ENCODE measurements at places on chromosomes 12 and 14. TPM values are rescaled to one million over a fixed set of nuclear protein-coding genes. Genes with fewer than 3 reads are reported as not detected.

The KRT73 gene
- not detected for total RNA-seq

The TAS2R42 gene
- total RNA-seq: not detected

The CLEC1B gene
- 0.95 TPM for total RNA-seq

The PRPH gene
- 1.0 TPM for total RNA-seq

The PCED1B gene
- 13.4 TPM for total RNA-seq

The SLC39A2 gene
- not detected for total RNA-seq

The KSR2 gene
- total RNA-seq: 1.0 TPM

The SPATS2 gene
- total RNA-seq: 17.3 TPM

The CLEC4C gene
- not detected for total RNA-seq

The RFLNA gene
- total RNA-seq: 0.50 TPM

The EXOC5 gene
- 70.2 TPM for total RNA-seq

The BAG5 gene
- 29.8 TPM for total RNA-seq

The POU6F1 gene
- total RNA-seq: 13.5 TPM

The OTOGL gene
- total RNA-seq: 0.32 TPM

The SCN8A gene
- total RNA-seq: 0.53 TPM

The CCDC38 gene
- total RNA-seq: 0.24 TPM

The KRT85 gene
- not detected for total RNA-seq

The NPAS3 gene
- 0.95 TPM for total RNA-seq

The SLC25A47 gene
- not detected for total RNA-seq

The NTF3 gene
- 1.2 TPM for total RNA-seq

The DAO gene
- total RNA-seq: not detected

The KIF26A gene
- 4.4 TPM for total RNA-seq

The NFE2 gene
- 13.5 TPM for total RNA-seq

The INHBC gene
- not detected for total RNA-seq

The KRT6C gene
- total RNA-seq: not detected

The CEP83 gene
- total RNA-seq: 11.6 TPM

The FRMD6 gene
- 10.0 TPM for total RNA-seq

The AMIGO2 gene
- 40.2 TPM for total RNA-seq

The WDR89 gene
- total RNA-seq: 11.7 TPM

The ATP6V1D gene
- 79.1 TPM for total RNA-seq

The C1QL4 gene
- not detected for total RNA-seq

The SPTB gene
- 2.5 TPM for total RNA-seq

The CREBL2 gene
- total RNA-seq: 46.3 TPM

The KRT84 gene
- not detected for total RNA-seq

The FGF23 gene
- total RNA-seq: not detected

The POLE2 gene
- total RNA-seq: 1.2 TPM

The MYF5 gene
- total RNA-seq: not detected

The CELA1 gene
- total RNA-seq: not detected

The OAS1 gene
- total RNA-seq: 112 TPM

The ADAM20 gene
- 1.5 TPM for total RNA-seq

The ASIC1 gene
- 1.6 TPM for total RNA-seq

The BCL2L14 gene
- total RNA-seq: 2.6 TPM

The GPR84 gene
- total RNA-seq: 0.65 TPM

The TUBA1A gene
- total RNA-seq: 120 TPM

The TMEM19 gene
- total RNA-seq: 31.4 TPM

The LMO3 gene
- 127 TPM for total RNA-seq

The ABCC9 gene
- 27.5 TPM for total RNA-seq

The CD69 gene
- 11.4 TPM for total RNA-seq

The RERGL gene
- total RNA-seq: 3.7 TPM

The ANG gene
- 29.3 TPM for total RNA-seq

The TSPAN8 gene
- 15.3 TPM for total RNA-seq

The MANSC4 gene
- total RNA-seq: not detected

The DLK1 gene
- total RNA-seq: not detected

The DCAF5 gene
- 54.5 TPM for total RNA-seq

The COX8C gene
- total RNA-seq: not detected

The HHIPL1 gene
- 1.6 TPM for total RNA-seq

The UBC gene
- 977 TPM for total RNA-seq

The CLEC2A gene
- not detected for total RNA-seq

Measured in lower lobe of right lung (tissue), 2 donors.